Brain (organoid and tissue), 16 donors: ENCODE measurements at places on chromosomes 12 and 14.

DNA sequence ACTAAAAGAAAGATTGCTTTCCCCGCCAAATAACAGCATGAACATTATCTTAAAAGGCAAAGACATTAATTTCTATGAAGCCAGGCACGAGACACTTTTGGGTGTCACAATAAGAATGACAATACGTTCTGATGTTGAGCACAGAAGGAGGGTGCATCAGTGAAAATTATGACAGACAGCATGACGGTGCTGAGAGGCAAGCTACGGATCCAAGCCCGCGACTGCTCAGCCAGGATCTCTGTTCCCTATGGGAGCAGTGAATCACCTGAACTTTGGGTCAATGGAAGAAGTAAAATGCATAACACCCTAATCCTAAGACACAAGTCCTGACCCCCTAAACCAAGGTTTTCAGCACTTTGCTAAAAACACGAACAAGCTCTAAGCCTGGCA, 51.7 kb downstream of the SLC25A47 start:
- DNase-seq = no peak

GRCh38 chr14:67357969-67358354, 1.6 kb downstream of the ATP6V1D start:
- DNase-seq = no peak

- DNase-seq = no peak
Observed at GRCh38 chr14:96126339-96126782, 78.3 kb upstream of the BDKRB2 start.

DNA sequence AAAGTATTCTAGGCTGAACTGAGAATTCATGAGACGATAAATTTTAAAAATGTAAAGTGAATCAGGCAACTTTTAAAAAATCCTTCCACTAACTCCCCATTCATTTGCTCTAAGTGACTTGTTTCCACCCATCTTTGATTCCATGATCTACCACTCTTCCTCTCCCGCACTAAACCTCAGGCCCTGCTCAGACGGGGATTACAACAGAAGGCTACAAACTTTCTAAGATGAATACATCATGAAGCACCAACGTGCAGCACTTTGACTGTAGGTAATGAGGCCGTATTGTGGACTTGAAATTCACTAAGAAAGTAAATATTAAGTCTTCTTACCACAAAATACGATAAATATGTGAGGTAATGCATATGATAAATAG, 30.0 kb downstream of the TMEM132D start:
- DNase-seq = no peak
